ENCODE measurements at places on chromosomes 6 and 20.

GRCh38 chr6:120805276-120805675, 529.0 kb downstream of the TBC1D32 start:
- no peak for DNase-seq

DNA sequence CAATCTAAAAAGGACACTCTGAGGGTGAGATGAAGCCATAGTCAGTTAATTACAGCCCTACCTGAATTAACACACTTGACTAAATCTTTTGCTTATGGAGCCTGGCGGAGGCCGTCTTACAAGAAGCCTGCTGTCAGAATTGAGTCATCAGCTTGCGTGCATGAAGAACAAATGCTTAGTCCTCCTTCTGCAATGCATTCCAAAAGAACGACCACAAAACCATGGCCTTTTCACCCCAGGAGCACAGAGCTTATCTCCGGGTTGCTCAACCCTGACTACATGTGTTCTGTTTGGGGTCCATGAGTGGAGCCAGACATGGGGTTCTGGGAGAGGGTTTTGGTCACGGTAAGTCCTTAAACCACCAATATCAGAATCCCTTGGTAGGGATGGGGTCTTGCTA, 318.1 kb downstream of the CLIC5 start:
- no peak for DNase-seq

DNA sequence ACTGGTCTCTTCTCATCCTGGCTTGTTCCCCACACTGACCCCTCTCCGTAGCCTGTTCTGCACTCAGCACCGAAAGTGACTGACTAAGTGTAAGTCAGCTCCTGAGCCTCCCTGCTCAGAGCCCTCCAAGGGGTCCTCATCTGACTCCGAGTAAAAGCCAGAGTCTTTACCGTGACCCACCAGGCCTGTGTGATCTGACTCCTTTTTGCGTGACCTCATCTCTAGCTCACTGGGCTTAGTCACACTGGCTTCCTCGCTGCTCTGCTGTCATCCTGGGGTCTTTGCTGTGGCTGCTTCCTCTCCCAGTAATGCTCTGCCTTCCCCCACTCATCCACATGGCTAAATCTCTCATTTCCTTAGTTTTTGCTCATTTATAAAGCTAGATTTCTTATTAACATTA, 116.6 kb downstream of the PLCB4 start:
- DNase-seq, result no peak

- DNase-seq, result no peak
These were observed 28.3 kb downstream of the RIN2 start for GRCh38 chr20:19786311-19786710.

DNA sequence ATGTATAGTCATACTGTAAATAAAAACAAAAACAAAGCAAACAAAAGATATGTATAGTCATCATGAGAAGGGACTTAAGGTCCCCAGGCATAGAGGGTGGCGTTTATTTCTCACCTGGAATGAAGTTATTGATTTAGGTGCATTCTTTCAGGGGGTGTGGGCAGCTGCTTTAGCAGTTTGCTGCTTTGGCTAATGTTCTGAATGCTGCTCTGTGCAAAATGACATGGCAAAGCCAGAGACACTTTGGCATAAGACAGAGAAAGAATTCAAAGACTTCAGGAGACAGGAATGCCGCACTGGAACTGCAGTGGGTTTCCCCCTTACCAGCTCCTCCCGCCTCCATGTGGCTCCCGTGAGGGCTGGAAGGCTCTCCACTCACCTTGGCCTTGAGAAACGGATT, 36.4 kb upstream of the NELFCD start:
- no peak for DNase-seq

DNA sequence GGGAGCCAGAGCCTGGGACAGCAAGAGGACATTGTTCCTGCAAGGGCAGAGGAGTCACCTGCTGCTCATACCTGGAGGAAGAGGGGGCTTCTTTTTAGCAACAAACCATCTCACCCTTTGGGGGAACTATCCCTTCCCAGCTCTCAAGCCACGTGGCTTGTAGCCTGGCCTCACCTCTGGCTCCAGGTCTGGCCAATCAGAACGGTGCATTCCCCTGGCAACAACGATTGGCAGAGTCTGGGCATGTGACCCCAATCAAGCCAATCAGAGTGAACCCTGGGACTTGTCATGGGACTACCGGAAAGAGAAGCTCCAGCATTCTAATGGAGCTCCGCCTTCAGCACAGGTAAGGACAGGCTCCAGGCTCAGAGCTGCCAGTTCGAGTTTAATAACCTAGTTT, 33.6 kb downstream of the KCNB1 start:
- no peak for DNase-seq

DNA sequence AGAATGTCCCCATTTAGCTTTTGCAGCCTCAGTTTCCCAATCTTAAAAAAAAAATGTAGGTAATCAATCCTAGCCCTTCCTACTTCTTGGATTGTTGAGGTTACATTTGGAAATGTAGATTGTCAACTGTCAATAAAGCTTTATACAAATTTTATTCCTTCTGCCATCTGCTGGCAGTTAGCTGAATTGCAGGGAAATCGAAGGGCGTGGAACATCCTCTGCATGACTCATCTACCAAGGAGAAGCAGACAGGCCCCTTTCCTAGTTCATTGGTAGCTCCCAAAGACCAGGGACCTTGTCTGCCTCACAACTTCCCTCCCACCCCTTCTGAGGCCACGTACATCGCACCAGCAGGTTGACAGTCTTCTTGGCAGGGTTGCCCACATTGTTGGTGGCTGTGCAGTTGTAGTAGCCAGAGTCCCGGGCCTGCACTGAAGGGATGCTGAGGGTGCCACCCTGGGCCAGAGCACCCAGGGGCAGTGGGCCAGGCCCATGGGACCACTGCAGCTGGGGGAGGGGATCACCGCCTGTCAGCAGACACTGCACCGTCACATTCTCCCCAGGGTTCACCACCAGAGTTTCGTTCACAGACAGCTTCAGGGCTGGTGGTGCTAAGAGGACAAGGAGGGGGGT, 43.6 kb downstream of the MDGA1 start:
- DNase-seq, result no peak

GRCh38 chr6:26445934-26446667, 5.8 kb downstream of the BTN3A3 start:
- no peak for DNase-seq

DNA sequence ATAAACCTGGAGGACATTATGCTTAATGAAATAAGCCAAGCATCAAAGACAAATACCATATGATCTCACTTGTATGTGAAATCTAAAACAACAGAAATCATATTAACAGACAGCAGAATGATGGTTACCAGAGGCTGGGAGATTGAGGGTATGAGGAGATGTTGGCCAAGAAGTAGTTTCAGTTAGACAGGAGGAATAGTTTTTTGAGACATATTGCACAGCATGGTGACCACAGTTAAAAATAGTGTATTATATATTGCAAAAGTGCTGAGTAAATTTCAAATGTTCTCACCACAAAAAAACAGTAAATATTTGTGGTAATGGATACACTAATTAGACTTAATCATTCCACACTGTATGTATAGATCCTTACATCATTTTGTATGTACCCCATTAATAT, 1.8 kb downstream of the GABRR1 start:
- no peak for DNase-seq

GRCh38 chr20:47349365-47350180, 6.9 kb downstream of the ZMYND8 start:
- DNase-seq, result no peak

DNA sequence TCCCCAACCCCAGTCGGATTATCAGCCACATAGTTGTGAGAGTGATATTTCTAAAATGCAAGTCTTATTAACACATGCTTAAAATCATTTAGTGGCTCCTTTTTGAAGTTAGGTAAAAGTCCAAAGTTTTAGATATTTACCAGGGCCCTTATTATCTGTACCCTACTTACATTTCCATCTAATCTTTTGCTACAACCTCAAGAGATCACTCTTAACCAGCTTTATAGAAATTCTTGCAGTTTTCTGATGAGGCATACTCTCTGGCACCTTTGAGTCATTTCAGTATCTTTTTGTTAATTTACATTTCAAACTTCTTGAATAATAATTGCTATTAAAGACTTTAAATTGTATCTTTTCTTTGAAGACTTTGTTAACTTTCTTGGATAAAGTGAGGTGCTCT, 453.3 kb downstream of the RFPL4B start:
- DNase-seq, result no peak

DNA sequence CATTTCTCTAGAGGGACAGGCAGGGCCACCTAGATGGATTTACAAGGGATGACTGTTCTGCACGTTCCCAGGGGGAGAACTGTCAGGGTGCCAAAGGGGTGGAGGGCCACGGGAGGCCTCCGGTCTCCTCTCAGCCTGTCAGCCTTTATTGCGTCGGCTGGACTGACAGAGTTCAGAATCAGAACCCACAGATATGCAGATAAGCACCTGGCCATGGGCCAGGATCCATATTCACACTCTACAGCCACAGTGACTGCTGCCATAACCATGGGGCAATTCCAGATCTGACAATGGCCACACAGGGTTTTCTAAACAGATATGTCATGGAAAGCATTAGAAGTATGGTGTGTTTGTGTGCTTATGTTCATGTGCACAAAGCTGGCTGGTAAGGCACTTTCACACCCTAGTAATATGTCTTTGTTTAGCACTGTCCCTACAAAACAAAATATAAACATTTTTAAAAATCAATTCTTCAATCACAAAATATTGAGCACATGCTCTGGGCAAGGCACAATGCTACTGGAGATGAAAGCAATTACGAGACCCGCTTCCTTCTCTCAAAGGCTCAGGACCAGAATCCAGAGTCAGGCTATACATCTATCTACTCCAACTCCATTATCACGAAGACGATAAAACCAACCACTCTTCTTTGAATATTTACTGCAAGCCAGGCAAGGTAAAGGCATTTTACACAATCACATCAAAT, 29.1 kb downstream of the TRAM2 start:
- no peak for DNase-seq

GRCh38 chr6:27163834-27164233, 83.7 kb upstream of the PRSS16 start:
- DNase-seq, result no peak

GRCh38 chr6:107045826-107046675, 18.1 kb downstream of the MTRES1 start:
- DNase-seq, result no peak

- DNase-seq, result no peak
These were observed 121.1 kb downstream of the PLEKHG1 start for GRCh38 chr6:150720774-150721233.

GRCh38 chr6:25482996-25483395, 169.0 kb upstream of the SCGN start:
- DNase-seq, result no peak

DNA sequence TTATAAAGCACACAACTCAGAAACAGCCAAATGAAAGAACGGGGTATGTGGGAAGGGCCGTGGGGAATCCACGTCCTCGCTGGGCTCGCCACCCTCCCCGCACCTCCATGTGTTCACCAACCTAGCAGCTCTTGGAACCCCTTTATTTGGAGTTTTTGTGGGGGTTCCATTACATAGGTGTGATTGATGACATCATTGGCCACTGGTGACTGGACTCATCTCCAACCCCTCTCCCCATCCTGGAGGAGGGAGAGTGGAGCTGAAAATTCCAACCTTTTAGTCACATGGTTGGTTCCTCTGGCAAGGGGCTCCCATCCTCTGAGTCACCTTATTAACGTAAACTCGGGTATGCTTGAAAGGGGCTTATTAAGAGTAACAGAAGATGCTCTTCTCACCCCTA, 592.0 kb upstream of the FLRT3 start:
- no peak for DNase-seq

GRCh38 chr6:96934087-96934486, 9.6 kb downstream of the KLHL32 start:
- no peak for DNase-seq

- no peak for DNase-seq
These were observed 191.6 kb downstream of the MYLK4 start for GRCh38 chr6:2558861-2559801.

DNA sequence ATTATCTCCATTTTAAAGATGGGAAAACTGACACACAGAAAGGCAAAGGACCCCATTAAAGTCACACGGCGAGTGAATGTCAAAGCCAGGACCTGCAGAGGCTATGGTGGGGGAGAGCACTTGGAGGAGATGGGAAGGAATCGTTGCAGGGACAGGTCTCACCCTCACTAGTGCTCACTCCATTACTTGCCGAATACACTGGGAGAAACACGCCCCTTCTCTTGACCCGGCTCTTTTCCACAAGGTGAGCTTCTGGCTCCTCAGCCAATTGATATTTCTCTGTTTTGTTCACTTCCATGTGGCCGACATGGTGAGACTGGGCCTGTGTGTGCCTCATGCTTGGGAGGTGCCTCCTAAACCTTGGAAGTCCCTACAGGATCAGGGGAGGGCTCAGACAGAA, 117.8 kb upstream of the KCNG1 start:
- no peak for DNase-seq
